ENCODE measurements at places on chromosomes 5 and 9.
A peak's percentile ranks its signal among the peaks of the same experiment; 100 is the strongest.

GRCh38 chr5:126274763-126275125 lies 148.5 kb upstream of the GRAMD2B start:
- no peak for DNase-seq

DNA sequence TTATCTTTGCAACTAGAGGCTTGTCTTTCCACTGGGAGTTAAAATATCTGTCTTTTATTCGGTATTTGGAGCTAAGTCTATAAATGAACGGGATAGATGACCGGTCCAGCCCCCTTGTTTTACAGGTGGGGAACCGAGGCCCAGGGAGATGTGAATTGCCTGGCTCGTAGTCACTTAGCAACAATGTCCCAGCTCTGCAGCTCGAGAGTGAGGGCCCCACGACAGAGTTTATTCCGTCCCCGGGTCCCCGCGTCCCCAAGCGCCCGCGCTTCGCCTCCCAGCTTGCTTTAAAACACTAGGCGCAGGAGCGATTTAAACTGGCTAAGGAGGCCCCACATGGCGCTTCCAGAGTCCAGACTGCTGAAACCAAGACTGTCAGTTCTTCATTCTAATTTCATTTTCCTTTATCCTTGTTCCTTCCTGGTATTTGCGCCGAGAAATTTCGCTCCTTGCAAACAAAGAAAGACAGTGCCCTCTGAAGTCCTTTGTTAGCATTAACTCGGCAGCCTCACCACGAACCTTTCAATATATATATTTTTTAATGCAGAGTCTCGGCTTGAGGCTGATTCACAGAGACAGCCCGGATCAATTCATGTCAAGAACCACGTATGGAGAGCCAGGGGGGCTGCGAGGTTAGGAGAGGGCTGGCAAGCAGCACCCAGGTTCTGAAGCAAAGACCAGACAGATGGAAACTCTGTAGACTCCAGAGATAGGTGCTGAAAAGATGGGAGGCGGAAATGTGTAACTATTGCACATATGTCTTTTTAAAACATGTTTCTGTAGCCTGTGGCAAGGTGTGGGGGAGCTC lies 1.4 kb upstream of the ENC1 start:
- DNase-seq = no peak

- DNase-seq = no peak
Measured at GRCh38 chr9:92332577-92333281, 7.0 kb downstream of the CENPP start.

DNA sequence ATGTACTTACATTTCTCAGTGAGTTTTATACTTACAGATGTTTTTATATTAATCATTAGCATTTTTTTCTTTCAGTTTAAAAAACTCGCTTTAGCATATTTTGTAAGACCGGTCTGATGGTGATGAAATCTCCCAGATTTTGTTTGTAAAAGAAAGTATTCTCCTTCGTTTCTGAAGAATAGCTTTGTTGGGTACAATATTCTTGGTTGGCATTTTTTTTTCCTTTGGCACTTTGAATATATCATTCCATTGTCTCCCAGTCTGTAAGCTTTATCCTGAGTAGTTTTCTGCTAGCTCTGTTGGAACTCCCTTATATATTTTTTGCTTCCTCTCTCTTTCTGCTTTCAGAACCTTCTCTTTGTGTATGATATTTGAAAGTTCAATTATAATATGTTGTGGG lies 412.6 kb downstream of the RASEF start:
- no peak for DNase-seq

- no peak for DNase-seq
Measured at GRCh38 chr5:124744170-124744971, 2.1 kb downstream of the ZNF608 start.

GRCh38 chr5:172595596-172596455 lies 45.2 kb upstream of the NEURL1B start:
- DNase-seq = no peak

DNA sequence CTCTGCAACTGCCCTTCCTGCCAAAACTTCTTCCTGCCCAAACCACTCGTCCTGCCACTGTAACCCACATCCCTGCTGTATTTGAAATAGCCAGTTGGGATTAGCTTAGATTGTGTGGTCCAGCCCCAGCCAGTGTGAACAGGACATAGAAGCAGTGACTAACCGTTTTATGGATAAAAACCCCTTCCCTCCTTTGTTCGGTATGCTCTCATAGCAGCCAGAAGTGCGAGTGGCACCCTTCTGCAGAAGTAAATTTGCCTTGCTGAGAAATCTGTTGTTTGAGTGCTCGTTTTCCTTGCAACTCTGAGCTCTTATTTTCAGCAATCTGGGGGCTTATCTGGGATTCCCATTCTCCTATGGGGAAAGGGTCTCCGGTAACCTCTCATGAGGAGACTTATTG lies 470.0 kb downstream of the PRDM9 start:
- no peak for DNase-seq

DNA sequence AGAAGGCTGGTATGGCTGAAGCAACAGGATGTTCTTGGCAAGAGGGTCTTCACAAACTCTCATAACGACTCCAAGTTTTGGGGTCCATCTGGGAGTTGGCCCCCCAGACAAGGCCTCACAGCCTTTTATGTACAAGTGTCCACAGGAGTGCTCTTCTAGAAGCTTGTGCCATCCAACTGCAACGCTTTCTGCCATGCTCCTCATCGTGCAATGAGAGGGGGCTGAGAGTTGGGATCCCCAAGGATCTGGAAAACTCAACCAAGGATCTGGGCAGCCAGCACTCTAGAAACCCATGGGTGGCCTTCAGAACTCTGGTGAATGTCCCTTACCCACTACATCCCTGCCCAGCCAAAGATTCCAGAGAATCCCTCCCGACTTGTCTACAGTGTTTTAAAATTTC lies 8.5 kb upstream of the AMBP start:
- DNase-seq = no peak

DNA sequence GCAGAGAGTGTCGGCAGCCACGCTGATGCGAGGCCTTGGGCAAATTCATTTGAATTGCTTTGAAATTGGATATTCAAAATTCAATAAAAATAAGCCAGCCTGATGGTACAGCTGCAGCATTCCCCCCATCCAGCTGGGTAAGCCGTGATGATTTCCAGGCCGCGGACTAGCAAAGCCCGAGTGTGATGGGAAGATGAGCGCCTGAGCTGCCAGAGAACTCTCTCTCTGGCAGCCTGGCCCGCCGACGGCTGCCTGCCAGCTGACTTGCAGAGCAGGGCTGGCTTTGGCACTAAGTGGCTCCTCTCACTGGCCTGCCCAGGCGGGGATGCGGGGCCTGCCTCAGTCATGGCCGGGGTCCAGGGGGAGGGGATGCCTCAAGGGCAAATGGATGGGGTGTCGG lies 268.3 kb upstream of the WWC1 start:
- no peak for DNase-seq

GRCh38 chr5:6995115-6995514 lies 281.9 kb downstream of the TENT4A start:
- no peak for DNase-seq

DNA sequence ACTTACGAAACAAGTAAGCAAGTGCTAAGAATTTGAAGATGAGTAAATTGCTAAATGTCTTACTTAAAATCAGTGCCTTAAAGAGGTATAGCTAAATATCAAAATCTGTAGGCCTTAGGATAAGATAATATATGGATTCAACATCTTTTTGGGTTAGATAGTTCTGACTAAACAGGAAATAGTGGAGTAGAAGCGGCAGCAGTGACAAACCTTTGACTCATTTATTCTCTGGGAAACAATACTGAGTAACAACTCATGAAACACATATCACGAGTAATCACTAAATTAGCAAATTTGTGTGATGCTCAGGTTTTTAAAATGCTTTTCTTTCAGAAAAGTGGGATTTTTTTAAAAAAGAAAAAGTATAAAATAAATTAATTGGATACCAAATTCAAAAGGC lies 762.1 kb upstream of the TYRP1 start:
- no peak for DNase-seq

DNA sequence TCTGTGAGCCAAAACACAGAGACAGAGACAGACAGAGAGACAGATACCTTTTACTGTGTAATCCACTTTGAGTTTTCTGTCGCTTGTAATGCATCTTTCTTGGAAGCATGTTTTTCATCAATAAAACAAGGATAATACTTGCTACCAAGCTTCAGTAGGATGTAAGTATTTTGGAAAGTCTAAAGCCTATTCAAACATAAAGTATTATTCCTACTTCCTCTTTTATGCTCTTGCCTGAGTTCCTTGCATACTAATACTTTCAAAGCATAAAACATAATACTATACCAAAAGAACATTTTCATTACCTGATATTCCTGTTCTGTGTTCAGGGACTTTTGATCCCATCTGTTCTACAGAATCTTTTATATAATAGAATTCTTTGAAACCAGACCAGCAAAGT lies 64.5 kb upstream of the SLC30A5 start:
- DNase-seq = no peak

DNA sequence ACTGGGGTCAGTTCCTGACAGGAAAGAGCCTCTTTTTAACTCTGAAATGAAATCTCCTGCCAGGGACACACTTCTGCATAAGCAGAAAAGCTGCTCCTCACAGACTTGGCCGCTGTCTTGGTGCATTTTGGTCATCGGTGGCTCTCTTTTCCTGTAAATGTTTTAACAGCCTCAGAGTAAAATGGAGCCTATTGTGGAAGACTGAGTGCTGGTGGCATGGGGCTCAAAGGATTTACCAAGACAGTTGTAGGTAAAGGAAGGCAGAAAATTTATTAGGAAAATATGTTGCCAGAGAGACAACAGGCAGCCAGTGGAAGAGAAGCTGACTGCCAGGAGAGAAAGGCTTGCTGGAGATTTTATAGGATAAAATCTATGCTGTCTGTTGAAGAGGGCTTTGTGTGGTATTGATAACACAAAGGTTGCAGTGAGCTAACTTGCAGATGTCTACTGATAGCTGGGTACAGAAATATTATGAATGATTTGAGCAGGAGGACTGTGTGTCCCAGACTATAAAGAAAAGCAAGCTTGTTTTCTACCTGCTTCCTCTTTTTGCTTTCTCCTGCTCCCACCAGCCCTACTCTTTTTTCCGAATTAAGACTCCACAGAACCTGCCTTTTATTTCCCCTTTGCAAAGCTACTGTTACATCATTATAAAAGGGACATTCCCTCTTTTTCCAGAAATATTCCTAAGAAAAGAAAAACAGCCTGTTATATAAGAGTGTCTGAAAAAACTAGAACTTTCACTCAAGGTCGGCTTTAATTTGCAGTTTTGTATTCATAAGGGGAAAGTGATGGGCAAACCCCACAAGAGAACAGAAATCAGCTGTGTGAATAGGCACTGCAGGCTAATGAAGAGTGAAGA lies 27.9 kb upstream of the IFNA14 start:
- no peak for DNase-seq

- peak; percentile 4 for DNase-seq
Measured at GRCh38 chr5:75461679-75462078, 49.8 kb downstream of the CERT1 start.

- DNase-seq = peak; percentile 75
Measured at GRCh38 chr9:129988607-129989361, 54.2 kb downstream of the FNBP1 start.

GRCh38 chr5:171427318-171428167 lies 8.1 kb downstream of the FGF18 start:
- no peak for DNase-seq

DNA sequence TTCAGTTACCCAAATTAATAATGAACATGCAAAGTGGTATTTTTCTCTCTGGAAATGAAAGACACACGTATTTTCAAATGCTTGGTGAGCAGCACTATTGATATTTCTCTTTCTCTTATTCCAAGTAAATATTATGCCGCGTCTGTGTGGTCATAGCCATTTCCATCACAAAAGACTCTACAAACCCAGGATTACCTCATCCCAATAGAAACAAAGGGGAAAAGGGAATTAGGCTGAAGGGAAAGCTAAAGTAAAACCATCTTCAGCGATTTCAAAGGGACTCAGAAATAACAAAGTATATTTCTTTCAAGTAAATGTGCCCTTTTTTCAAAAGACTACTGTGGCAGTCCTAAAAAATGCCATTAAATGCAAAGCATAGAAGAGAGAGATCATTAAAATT lies 62.0 kb upstream of the FST start:
- DNase-seq = no peak

DNA sequence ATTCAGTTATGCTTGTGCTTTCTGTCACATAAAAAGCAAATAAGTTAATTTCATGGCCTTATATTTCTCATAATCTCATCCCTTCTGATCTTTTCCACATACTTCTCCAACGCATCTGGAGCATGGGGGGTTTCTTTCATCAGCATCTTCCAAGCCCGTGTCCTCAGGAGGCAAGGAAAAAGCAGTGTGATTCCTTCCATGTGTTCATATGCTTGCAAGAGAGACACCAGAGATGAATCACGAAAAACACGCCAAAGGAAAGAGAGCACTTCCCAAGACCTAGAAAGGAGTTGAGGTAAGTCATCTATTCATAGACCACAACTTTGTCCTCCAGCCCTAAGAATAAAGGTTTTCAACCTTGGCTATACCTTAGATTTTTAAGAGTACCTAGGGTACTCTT lies 26.0 kb upstream of the SVEP1 start:
- no peak for DNase-seq

DNA sequence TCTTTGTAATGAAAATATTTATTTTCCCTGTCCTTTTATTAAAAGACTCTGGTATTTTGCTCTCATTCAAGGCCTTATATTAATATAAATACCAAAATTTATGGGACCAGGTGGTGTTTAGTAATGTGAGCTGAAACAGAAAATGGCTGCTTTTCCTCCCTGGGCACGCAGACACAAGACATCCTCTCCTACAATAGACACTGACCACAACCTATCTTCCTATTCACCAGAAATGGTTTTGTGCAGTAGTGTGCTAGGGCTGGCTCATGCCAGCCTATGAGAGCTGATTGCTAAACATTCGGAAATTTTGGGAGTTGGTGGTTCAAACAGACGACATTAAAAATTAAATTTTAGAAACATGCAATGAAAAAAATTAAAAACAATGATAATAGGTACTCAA lies 338.2 kb downstream of the BNC2 start:
- DNase-seq = no peak

Measured in germinal center (tissue), 1 donor.